ENCODE measurements at places on chromosomes 1 and 21.

- no peak for DNase-seq
These were observed 168.1 kb upstream of the EDN2 start for GRCh38 chr1:41652384-41653265.

- no peak for DNase-seq
These were observed 31.9 kb downstream of the PTGER3 start for GRCh38 chr1:71015745-71016144.

GRCh38 chr21:30479259-30479658 lies 908 bp downstream of the KRTAP19-1 start:
- no peak for DNase-seq

DNA sequence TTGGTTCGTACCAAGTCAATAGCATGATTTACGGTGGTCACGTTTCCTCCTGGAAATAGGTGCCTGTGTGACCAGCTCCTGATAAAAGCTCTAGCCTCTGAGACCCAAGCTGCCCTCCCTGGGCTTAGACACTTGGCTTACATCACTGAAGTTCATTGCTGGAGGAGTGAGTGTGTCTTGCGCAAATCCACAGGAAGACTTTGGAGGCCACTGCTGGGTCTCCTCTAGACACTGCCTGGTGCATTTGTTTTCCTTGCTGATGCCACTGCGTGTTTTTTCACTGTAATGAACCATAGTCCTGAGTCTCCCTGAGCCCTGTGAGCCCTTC lies 230.6 kb downstream of the DSCAM start:
- DNase-seq, result peak; percentile 18

DNA sequence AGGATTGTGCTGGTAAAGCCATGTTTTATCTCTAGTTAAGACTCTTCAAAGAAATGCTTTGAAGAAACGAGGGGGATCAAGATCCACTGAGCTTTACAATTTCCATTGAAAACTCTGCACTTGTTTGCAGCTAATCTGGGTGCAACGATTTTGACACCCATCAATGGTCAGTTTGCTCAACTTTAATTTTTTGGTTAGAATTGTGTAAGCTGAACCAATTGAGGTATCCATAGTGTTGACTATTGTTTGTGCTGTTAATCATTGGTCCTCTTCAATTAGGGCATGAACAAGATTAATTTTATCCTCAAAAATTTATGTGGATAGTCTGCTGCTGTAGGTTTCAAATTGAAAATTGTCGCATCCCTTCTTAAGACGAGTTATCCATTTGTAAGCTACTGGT lies 17.7 kb upstream of the PLXNA2 start:
- DNase-seq, result no peak

DNA sequence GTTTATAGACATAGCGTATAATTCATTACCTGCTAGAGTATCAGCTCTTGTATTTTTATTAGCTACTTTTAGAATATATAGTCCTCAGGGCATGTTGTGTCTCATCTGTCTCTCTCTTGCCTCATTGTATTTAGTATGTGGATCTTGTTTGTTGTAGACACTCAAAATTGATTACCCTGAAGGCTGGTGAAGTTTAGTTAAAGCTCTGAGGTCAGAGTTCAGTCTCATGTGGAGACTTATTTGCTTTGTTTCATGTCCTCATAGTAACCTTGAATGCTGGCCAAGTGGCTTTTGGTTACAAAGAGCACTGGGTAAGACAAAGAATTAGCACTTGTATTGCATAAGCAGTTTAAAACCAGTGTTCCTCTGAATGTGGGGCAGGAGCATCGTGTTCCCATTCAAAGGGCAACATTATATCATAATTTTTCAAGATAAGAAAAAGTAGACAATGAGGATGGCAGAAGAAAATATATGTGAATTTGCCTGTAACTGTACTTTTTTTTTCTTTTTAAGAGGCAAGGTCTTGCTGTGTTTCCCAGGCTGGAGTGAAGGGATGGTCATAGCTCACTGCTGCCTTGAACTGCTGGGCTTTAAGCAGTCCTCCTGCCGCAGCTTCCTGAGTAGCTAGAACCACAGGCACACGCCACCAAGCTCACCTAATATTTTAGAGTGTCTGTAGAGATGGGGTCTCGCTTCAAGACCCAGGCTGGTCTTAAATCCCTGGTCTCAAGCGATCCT lies 17.4 kb downstream of the CNST start:
- peak; percentile 50 for DNase-seq

GRCh38 chr1:17207046-17207445 lies 2.1 kb downstream of the PADI1 start:
- peak; percentile 41 for DNase-seq

- no peak for DNase-seq
These were observed 19.9 kb downstream of the ZNF648 start for GRCh38 chr1:182041615-182042014.

GRCh38 chr21:35711661-35712060 lies 348.7 kb downstream of the SETD4 start:
- DNase-seq, result no peak

DNA sequence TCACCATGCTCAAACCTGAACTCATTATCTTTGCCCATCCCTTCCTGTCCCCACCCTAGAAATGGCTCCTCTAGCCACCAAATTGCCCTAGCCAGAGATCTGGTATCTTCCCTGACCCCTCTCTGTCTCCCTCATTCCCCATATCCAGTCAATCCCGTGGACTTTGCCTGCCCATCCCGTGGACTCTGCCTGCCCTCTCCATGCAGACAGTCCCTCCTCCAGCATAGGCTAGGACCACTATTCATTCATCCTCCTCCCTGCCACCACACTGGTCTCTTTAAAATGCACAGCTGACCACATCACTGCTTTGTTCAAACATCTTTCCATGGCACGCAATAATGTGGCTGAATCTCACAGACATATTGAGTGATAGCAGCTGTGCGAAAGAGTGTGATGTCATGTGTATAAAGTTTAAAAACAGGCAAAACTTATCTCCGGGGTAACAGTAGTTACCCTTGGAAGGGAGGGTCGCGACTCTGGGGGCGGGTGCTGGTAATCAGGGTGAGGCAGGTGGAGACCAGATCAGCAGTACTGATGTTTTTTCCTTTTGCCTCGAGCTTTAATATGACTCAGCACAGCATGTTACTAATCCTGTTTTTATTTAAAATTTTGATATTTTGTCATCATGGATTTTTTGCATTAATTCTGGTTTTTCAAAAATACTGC lies 4.8 kb upstream of the SLC2A1 start:
- DNase-seq, result peak; percentile 86

DNA sequence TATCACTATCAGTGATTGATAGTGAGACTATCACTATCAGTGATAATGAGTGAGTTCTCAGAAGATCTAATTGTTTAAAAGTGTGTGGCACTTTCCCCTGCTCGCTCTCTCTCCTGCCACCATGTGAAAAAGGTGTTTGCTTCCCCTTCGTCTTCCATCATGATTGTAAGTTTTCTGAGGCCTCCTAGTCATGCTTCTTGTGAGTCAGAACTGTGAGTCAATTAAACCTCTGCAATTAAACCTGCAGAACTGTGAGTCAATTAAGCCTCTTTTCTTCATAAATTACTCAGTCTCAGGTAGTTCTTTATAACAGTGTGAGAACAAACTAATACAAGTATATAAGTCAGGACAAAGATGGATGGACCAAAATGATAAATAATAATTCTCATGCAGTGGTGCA lies 7.0 kb upstream of the IL23R start:
- DNase-seq, result no peak

DNA sequence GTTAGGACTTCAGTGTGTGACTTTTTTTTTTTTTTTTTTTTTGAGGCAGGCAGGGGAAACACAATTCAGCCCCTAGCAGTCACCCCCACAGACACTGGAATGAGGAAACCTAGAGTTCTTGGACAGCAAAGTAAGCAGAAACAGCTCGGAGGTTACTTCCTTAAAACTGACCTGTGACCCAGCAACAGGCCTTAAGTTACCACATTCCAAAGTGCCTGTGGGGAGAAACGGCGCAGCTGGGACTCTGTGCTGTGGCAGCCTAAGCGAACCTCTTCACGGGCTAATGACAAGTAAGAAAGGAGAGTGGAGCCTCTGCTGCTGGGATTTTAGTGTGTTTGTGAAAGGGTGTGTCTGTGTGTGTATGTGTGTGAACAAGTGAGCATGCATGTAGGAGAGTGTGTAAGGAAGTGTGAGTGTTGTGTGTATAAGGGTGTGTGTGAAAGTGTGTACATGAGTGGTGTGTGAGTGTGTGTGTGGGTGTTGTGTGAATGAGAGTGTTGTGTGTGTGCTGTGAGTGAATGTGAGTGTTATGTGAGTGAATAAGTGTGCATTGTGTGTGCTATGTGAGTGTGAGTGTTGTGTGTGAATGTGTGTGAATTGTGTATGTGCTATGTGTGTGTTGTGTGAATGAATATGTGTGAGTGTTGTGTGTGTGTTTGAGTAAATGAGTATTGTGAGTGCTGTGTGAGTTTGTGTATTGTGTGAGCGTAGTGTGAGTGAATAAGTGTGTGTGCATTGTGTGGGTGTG lies 180.8 kb downstream of the BRINP2 start:
- DNase-seq, result no peak

DNA sequence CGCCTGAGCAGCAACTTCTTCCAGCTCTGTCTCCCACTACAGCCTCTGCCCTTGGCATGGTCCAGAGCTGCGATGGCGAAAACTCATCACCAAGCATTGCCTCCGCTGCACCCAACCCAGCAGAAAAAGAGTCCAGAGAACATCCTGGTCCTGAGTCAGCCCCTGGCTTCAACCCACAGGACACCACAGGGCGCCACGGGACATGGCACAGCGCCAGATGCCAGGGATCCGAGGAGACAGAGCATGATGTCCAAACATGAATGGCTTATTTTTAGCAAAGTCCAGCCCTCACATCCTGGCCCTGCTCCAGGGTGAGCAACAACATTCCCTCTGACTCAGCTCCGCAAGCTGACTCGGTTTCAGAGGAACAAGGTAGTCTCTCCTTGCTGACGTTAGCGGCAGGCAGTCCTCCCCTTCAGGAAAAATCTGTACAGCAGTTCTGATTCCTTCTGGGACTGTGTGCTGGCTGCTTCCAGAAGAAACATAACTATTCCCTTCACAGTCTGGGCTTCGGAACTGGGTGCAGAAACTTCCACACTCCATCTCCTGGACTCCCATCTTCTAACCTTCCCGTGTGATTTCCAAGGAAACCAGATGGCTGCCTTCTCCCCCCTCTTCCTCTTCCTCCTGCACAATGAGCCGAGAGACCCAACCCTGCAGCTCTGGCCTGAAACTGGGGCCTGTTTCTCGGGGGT lies 131.3 kb downstream of the TOMM20 start:
- DNase-seq, result peak; percentile 100

DNA sequence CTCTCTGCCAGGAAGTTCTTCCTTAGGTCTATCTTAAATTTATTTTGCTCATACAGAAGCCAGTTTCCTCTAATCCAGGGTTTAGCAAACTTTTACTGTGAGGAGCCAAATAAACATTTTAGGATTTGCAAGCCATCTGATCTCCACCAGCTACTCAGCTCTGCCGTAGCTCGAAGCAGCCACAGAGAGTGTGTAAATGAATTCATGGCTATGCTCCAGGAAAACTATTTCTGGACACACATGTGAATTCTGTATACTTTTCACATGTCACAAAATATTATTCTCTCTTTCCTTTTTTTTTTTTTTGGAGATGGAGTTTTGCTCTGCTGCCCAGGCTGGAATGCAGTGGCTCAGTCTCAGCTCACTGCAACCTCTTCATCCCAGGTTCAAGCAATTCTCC lies 13.4 kb upstream of the AGTRAP start:
- DNase-seq, result no peak

DNA sequence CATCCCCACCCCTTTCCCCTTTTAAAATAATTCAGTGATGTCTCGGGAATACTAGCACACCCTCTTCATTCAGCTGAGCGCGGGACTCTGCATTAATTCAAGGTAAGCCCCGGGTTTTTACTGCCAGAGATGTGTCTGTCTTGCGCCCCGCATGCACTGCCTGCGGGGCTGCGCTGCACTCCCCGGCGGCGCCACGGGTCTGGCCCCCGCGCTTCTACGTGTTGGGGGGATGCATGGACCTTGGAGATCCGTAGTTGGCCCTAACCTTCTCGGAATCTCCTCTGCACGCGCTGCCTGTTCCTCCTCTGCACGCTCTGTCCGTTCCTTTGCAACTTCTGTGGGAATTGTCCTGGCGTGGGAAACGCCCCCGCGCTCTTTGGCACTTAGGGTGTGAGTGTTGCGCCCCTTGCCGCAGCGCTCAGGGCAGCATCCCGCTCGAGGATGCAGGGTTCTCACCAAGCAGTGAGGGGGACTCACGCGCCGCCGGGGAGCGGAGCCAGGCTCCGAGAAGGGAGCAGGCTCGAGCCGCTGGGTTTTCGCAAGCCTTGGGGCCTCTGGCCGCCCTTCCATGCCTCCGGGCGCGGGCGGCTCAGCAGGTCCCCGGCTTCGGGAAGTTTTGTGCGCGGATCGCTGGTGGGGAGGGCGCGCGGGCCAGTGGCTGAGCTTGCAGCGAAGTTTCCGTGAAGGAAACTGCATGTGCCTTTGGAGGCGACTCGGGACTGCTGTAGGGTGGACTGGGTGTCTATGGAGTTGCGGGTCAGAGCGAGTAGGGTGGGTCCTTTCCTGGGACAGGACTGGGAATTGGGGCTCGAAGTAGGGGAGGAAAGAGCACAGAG lies 165.1 kb upstream of the CACNA1E start:
- DNase-seq, result no peak

- peak; percentile 95 for DNase-seq
These were observed 182.9 kb downstream of the BACH1 start for GRCh38 chr21:29481641-29482040.

GRCh38 chr1:232940262-232940661 lies 10.1 kb upstream of the NTPCR start:
- no peak for DNase-seq

- no peak for DNase-seq
These were observed 49.7 kb downstream of the SYT6 start for GRCh38 chr1:114103992-114104391.

GRCh38 chr21:39332175-39332574 lies 16.7 kb downstream of the HMGN1 start:
- DNase-seq, result no peak

DNA sequence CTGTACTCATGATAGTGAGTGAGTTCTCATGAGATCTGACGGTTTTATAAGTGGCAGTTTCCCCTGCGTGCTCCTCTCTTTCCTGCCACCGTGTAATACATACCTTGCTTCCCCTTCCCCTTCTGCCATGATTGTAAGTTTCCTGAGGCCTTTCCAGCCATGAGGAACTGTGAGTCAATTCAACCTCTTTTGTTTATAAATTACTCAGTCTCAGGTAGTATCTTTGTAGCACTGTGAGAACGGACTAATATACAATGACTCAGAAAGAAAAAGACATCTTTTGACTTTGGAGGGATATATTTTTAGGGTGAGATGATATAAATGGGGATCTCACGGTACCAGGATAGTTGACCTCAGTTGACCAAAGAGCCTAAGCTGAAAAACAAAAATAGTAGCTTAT lies 74.7 kb upstream of the BACH1 start:
- DNase-seq, result no peak
